Activated B cell treated with CpG ODN at 0.5 μM for 24 hours (primary cell): ENCODE measurements at places on chromosomes 13 and 19.

GRCh38 chr19:41399091-41399490, 1.5 kb downstream of the BCKDHA start:
- DNase-seq, result no peak

- DNase-seq, result no peak
Measured at GRCh38 chr19:40348961-40349507, 539 bp downstream of the PLD3 start.

DNA sequence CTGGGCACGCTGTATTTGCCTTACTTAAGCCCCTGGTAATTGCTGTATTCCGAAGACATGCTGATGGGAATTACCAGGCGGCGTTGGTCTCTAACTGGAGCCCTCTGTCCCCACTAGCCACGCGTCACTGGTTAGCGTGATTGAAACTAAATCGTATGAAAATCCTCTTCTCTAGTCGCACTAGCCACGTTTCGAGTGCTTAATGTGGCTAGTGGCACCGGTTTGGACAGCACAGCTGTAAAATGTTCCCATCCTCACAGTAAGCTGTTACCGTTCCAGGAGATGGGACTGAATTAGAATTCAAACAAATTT, 676 bp downstream of the BRCA2 start:
- no peak for DNase-seq

GRCh38 chr19:57099199-57099661, 20.6 kb upstream of the USP29 start:
- DNase-seq, result peak; percentile 52

- DNase-seq, result no peak
Measured at GRCh38 chr13:33206425-33206824, 79.1 kb downstream of the STARD13 start.

DNA sequence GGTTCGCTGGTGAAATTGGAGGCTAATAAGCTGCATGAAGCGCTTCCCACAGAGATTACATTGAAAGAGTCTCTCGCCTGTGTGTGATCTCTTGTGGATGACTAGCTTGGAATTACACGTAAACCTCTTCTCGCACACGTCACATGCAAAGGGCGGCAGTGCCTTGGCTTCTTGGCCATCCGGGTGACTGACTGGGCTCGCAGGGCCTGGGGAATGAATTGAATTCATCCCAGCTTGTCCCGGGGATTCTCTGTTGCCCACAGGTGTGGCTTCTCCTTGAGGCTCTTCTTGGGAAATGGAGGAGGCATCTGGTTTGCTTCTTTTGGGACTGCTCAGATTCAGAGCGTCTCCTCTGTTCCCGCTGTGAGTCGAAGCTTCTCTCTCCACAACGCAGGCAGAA, 19.8 kb downstream of the ZSCAN5C start:
- DNase-seq, result no peak

GRCh38 chr13:44255771-44256364, 117.8 kb upstream of the SERP2 start:
- DNase-seq, result no peak

DNA sequence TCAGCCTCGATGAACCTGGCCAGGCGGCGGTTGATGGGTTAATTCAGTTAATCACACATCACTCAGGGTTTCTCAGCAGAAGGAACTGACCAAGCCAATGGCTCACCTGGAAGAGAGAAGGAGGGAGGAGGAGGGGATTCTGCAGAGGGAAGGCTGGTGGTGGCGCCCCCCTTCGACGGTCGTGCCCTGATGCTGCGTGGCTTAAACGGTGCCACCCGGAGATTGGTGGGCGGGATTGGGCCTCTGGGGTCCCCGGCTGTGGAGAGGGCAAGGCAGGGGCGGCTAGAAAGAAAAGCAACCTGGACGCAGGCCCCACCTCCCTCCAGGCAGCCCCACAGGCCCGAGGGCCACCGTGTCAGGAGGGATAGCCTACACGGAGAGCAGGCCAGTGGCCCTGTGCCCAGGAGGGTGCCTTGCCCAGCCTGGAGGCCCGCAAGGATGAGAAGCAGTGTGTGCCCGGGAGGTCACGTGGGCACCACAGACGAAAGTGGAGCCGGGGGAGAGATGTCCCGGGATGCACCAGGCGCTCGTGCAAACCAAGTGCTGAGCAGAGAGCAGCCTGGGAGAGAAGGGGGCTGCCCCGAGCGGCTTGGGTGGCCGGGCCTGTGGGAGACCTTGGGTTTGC, 16.0 kb downstream of the CSNK1G2 start:
- no peak for DNase-seq

GRCh38 chr13:64925727-64926126, 2304.4 kb downstream of the PCDH9 start:
- DNase-seq, result no peak

DNA sequence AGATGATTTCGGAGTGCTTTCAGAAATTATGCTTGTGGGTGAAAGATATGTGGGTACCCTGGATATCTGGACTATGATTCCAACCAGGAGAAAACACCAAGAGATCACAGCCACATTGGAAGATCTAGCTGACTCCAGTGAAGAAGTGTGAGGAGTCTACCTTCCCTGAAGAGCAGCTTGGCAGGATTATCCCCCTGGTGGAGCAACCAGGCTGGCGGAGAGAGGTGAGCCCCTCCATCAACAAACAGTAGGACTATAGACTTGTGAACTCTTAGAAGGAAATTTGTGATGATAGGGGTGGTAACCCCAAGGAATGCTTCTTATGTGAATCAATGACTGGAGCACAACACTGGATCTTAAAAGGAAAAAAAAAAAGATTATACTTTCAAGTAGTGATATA, 47.8 kb upstream of the DIAPH3 start:
- no peak for DNase-seq

DNA sequence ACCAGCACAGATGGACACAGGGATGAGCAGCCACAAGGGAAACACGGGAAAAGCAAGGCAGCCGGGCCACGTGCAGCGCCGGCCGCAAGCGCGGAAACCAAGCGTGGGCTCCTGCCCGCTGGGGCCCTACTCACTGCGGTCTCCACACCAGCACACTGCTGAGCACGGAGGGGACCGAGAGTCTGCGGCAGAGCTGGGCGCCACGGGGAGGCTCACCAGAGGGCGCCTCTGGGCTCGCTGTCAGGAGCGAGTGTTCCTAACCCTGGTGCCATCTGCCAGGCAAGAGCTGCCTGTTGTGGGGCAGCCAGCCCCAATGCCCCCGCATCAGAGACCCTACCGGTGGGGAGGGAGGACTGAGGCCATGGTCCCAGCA, 26.5 kb downstream of the MPND start:
- peak; percentile 51 for DNase-seq

GRCh38 chr13:19596960-19597361, 35.6 kb upstream of the TPTE2 start:
- no peak for DNase-seq

DNA sequence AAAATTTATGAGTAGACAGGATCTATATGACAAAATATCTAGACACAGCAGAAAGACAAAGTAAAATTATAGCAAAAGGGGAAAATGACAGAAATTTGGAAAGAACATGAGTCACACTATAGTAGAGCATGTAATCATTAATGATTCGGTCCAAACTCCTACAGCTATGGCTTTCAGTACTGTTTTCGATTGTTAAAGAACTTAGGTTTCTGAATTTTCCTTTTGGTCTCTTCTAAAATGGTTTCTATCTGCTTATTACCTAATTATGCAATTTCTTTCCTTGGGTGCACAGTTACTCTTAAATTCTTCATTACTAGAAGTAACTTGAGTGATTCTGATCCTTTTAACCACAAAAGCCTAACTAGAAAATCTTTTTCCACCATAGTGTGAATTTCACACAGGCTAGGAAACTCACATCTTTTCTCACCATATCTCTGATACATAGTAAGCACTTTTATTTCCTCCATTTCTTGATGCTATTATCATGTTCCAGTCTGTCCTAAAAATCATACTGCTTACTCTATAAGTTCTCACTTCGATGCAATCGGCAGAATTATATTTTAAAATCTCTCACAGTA, 1101.4 kb downstream of the PCDH9 start:
- DNase-seq, result no peak

DNA sequence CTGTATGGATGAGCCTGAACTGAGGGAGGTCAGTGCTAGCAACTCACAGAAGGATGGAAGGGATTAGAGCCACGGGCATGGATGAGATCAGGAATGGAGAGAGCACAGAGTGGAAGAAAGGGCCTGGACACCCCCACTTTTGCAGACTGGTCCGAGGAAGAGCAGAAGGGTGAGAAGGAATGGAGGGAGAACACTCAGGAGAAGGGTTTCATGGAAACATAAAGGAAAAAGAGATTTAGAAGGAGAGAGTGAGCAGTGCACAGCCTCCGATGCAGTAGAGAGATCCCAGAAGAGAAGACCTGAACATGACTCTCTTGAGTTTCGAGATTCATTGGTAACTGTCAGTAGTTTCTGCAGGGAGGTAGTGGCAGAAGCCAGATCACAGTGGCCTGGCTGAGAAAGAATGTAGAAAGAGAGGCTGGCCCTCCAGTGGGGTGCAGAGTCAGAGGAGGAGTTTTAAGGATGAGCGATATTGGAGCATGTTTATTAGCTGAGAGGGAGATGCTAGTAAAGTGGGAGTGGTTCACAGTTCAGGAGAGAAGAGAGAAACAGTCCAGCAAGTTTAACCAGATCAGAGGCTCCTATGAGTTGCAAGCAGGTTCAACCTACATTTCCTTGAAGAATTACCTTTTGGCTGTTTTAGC, 108.9 kb downstream of the ZAR1L start:
- no peak for DNase-seq

GRCh38 chr13:52929846-52930245, 81.4 kb upstream of the PCDH8 start:
- no peak for DNase-seq

- DNase-seq, result no peak
Measured at GRCh38 chr19:38879400-38879751, 1.3 kb upstream of the RINL start.

GRCh38 chr19:14472202-14472938, 2.8 kb downstream of the PTGER1 start:
- DNase-seq, result peak; percentile 87

DNA sequence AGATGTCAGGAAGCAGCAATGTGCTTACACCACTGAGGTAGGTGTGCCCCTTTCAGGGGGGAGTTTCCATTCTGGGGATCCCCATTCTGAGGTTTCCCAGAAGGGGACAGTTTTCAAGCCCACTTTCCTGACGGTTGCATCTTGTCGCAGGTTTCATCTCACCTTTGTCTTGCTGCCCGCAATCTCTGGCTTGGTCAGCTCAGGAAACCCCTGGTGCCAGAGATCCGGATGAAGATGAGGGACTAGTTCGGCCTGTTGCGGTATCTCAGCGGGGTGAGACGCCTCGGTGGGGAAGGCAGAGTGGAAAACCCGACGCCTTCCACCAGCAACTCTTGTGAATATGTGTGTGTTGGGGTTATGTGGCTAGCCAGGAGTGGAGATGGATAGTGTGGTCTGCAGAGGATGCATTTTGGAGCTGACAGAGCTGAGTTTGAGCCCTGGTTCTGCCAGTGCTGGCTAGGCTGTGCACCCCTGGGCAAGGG, 13.1 kb downstream of the TNFSF9 start:
- DNase-seq, result no peak

GRCh38 chr13:50951366-50951765, 41.8 kb downstream of the RNASEH2B start:
- no peak for DNase-seq

GRCh38 chr13:110344320-110344719, 37.2 kb downstream of the COL4A2 start:
- no peak for DNase-seq

DNA sequence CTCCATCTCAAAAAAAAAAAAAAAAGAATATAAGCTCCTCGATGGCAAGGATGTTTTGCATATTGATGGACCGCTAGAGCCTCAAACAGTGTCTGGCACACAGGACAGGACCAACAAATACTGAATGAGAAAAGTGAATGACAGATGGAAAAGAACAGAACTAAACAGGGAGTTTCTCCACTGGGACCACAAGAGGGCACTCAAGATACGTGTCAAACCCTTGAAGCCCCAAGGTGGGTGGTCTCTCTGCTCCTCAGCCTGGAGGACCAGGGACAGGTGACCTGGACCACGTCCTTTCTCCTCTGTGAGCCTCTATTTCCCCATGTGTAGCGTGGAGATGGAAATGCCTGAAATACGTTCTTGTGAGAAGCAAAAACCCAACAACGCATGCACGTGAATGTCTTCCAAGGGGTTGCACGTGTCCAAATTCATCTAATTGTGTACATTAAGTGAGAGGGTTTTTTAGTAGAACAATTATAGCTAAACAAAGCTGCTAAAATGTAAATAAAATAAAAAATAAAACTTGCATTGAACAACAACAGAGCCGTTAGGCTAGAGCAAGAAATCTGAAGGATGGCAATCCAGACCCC, 5.7 kb upstream of the CDC42EP5 start:
- no peak for DNase-seq

DNA sequence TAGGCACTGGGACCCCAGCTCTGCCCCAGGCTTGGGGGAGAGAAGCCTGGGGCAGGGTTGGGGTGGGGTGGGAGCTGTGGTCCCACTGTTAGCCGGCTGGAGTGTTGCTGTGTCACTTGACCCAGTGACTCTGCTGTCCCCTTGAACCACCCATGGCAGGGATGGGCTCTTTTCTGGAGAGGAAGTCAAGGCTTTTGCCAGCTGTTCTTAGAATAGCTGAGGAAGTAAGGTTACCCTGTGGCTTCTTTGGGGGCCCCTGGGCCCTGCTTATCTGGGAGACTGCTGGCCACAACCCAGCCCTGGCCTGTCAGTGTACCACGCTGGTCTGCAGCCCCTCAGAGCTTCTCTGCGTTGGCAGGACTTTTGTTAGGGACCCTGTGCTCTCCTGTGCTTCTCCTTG, 9.1 kb downstream of the PNPLA6 start:
- no peak for DNase-seq

DNA sequence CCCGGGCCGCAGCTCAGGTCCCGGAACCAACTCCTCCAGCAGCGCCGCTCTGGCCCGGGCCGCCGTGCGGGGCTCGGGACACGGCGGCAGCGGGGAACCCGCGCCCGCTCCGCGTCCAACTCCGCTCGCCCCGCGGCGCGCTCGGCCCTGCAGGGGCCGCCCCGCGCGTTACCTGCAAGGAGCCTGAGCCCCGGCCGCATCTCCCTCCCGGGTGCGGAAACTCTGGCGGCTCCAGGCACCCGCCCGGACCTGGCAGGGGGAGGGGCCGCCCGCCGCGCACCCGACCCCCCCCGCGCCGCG, at the start of gene TMTC4:
TSS of gene TMTC4 (minus strand) at position 224 of the 300 bp plus-strand sequence. CDS start 4,433 bp downstream, outside the sequence.
- DNase-seq, result no peak
